ENCODE measurements at places on chromosomes 2 and 18.

DNA sequence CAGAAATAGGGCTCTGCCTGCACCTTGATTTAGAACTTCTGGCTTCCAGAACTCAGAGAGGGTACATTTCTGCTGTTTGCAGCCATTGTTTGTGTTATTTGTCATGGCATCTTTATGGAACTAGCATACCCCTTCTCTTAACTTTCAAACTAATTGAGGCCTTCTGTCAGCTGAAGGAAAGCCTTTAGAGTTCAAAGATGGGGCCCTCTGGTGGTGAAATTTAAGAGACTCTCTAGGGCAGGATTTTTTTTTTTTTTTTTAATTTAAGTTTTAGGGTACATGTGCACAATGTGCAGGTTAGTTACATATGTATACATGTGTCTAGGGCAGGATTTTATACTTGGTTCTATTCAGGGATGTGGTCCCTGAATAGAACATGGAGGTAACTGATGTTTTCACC, 260.6 kb upstream of the LINC00305 start:
- no peak for DNase-seq

DNA sequence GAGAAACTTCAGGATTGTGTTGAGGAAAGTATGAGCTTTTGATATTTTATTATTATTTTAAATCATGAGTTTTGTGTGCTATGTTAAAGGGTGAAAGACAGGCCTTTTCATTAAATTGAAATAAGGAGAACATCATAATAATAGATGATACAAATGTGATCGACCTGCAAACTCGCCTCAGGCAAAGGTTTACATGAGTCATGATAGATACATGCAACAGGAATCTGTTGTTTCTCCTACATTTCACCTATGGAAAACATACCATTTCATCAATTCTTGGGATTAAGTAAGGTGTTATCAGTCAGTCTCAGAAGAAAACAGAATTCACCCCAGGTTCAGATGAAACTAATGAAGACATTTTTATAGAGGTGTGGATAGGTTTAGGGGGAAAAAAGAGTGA, 1992.5 kb upstream of the PIK3C3 start:
- DNase-seq, result no peak

- DNase-seq, result no peak
Measured at GRCh38 chr18:22883179-22883578, 49.9 kb upstream of the RBBP8 start.

GRCh38 chr2:1730015-1730927, 14.0 kb downstream of the PXDN start:
- DNase-seq, result no peak

DNA sequence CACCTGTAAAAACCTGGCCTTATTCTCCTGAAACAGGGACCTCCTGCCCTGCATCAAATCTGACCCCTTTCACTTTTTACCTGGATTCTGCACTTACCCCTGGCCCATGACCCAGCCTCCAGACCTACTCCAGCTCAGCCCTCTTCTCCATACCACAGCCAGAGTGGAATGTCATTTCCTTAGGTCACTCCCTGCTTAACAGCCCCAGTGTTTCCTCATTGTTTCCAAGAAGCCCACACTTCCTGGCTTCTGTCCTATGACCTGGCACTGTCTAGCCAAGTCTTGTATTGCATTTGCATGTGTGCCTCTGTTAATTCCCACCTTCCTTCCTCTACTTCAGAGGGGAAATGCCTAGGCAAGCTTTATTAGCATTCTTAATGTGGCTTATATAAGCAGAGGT, 51.4 kb upstream of the TRIB2 start:
- DNase-seq, result no peak

DNA sequence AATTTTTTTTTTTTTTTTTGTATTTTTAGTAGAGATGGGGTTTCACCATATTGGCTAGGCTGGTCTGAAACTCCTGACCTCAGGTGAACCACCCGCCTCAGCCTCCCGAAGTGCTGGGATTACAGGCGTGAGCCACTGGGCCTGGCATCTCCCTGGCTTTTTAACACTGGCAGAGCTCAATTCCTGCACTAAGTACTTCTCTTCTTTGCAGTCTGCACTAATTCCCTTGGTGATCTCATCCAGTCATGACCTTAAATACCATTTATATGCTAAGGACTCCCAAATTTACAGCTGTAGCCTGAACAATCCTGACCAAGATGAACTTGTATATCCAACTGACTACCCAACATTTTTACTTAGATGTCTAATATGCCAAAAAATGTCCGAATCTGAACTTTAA, 10.2 kb downstream of the PREPL start:
- DNase-seq, result no peak

GRCh38 chr18:2911533-2911932, 64.7 kb downstream of the EMILIN2 start:
- no peak for DNase-seq

- DNase-seq, result no peak
Measured at GRCh38 chr2:14401873-14402272, 230.6 kb upstream of the LRATD1 start.

GRCh38 chr2:60353863-60354262, 199.6 kb downstream of the BCL11A start:
- DNase-seq, result no peak

- no peak for DNase-seq
Measured at GRCh38 chr2:201223089-201224073, 37.0 kb upstream of the CASP8 start.

DNA sequence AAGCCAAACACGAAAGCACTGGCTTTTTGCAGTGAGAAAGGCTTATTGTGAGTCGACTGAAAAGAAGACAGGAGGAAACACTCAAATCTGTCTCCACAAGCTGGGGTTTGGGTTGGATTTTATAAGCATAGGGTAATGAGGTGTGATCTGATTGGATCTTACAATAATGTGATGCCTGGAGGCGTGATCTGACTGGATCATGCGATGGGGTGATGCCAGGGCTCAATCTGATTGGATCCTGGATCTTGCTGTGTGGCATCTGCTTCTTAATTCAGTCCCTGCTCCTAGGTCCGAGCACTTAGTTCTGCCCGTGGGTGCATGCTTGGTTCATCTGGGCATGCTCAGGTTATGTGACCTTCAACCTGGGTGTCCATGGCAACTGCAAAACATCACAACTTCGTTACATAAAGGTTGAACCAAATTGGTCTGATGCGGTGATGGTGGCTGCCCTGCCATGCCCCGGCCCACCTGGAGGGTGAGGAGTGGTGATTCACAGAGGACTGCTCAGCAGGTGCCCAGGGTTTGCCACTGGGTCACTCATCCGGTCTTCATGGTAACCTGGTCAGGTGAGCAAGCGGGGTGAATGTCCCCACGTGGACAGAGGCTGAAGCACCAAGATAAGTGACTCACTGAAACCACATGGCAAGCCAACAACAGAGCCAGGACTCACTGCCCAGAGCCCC, 111.0 kb downstream of the KCNF1 start:
- DNase-seq, result no peak

DNA sequence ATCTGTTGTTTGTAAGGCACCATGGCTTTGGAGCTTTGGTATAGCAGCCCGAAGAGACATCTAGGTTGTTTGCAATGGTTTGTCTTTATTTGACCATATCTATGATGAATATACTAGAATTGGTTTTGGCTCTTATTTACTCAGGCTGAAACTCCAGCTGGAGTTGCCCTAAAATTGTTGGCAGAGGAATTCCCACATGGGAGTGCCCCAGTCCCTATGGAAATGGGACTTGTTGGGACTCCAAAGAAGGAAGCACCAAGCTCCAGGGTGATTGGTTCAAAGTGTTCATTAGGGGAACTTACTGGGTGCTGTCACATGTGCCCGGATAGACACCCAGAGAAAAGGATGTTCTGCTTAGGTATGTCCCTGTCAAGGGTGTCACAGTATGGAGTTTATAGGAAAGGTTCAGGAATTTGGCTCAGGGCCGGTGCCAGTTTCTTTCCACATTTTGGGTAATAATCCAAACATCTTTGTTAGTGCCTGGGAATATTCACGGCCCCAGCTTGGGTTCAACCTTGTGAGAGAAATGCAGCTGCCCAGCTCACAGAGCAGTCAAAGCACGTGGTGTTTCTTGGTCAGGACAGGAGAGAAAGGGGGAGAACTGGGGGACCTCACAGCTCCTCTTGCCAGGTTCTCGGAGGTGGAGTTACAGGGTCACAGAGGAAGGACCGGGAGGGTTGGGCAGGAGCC, 123.5 kb upstream of the ZSWIM2 start:
- no peak for DNase-seq

DNA sequence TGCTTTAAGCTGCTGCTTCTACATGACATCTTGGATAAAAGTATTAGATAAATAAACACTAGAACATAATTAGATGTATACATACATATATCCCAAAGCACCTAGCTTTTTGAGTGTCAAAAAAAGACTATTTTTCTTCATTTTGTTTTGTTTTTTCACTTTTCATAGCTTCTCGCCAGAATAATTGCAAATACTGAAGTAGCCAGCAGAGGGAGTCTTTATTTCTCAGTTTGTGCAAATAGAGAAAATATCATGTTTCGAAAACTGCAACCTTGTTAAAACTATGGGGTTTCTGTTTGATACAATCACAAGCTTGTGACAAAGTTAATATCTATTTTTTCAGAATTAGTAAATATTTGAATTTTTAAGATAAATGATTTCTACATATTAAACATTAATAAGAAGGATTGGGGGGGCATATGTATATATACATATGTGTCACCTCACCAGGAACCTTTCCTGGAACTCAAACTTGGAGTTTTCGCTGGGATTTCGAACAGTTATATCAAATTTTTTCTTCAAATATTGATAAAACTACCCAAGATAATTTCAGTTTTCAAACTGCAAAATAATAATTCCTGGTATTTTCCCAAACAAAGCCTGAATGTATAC, 61.0 kb downstream of the GRB14 start:
- DNase-seq, result peak; percentile 11

DNA sequence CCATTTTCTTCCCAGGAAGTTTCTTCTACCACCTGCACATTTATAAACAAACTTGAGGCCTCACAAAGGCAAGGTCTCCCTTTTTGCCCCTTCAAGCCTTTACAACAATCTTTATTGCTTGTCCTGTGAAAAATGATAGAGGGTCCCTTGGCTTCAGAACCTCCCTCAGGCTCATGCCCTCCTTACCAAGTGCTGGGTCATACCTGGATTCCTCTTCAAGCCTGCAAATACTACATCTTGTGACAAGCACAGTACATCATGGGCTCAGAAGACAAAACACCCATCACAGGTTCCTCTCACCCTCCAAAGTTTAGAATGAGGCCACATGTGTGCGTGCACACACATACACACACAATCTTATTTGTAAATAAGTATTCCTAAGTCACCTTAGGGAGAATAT, 9.1 kb downstream of the CAPN14 start:
- DNase-seq, result no peak

DNA sequence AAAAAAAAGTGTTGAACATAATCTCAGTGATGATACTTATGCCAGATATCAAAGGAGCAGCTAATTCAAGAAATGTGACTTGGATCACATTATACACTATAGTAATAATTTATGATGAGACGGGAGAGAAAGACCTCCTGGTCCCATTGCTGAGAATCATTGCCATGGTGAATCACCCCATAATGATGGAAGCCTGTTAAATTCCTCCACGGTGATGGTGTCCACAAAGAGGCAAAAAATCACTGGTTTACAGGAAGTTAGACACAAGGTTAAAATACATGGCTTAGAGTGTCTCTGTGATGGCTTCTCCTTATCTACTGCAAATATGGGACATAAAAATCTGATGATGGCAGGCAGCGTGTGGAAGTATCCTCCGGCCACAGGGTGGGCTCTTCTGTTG, 210.0 kb downstream of the CDH2 start:
- no peak for DNase-seq

- DNase-seq, result no peak
Measured at GRCh38 chr2:56040189-56040588, 116.6 kb upstream of the EFEMP1 start.

DNA sequence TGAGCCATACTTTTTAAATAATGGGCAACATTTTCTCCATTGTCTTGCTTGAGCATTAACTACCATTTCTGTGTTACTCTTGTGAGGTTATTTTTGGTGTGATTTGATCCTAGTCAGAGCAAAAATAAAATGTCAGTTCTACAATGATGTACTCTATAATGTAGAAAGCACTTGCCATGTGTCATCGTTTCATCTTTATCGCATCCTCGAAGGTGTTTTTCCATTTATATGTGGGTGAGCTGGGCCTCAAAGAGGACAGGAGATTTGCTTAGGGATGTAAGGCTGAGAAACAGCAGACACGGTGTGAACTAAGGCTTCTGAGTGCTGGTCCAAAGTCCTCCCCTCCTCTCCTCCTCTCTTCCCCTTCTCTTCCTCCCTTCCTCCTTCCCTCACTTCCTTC, 199.8 kb downstream of the FAM210A start:
- no peak for DNase-seq

DNA sequence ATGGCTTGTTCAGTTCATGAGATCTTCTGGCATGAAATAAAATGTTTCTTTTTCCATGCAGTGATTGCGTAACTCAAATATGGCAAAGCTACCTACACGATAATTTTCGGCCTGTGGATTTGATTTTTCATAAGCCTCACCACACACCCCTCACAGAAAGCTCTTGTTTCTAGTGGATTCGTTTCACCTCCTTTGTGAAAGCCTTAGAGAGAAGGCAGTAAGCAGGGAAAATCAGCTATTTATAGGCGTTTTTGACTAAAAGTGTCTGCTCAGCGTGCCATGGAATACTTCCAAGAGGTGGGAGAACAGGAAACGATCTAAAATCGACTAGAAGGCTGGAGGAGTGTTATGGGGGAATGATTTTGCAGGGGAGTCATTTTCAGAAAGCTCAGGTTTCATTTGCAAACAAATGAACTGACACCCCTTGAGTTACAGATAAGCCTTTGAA, 417.9 kb downstream of the TGIF1 start:
- DNase-seq, result no peak

GRCh38 chr18:48827291-48828193, 123.2 kb downstream of the SMAD7 start:
- no peak for DNase-seq

DNA sequence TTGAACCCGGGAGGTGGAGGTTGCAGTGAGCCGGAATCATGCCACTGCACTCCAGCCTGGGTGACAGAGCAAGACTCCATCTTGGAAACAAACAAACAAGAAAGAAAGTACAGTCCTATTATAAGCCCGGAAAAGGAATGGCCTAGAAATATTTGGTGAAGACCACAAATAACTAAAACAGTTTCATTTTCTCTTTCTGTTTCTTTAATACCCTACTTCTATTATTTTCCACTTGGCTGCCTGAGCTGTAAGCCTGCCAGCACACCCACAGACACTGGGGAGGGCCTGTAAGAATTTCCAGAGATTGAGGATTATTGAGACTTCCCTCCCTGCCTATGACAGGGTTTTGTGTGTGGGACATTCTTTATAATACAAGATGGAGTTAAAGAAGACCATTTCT, 188.0 kb upstream of the DCC start:
- no peak for DNase-seq

- DNase-seq, result no peak
Measured at GRCh38 chr2:208579678-208580077, 173.1 kb downstream of the PTH2R start.

DNA sequence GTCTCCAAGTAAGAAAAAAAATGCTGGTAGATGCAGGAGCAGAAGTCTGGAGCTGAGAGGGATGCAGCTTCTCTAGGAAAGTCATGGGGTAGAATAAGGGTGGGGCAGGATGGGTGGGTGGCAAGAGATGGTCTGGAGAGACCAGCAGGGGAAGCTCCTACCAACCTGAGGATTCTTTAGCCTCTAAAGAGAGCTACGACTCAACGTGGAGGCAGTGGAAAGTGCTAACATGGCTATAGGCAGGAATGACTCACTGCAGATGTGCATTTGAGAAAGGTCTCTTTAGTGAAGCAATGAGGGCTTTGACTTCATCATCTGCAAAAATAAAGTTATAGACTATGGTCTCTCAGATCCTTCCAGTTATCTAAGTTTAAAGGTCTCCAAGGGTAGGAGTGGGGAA, 722.8 kb upstream of the RAB6C start:
- no peak for DNase-seq

- no peak for DNase-seq
Measured at GRCh38 chr2:207533461-207534008, 3.8 kb downstream of the CREB1 start.

Data from HTR-8/SVneo (cell line).